ENCODE measurements at places on chromosomes 2 and 18.

DNA sequence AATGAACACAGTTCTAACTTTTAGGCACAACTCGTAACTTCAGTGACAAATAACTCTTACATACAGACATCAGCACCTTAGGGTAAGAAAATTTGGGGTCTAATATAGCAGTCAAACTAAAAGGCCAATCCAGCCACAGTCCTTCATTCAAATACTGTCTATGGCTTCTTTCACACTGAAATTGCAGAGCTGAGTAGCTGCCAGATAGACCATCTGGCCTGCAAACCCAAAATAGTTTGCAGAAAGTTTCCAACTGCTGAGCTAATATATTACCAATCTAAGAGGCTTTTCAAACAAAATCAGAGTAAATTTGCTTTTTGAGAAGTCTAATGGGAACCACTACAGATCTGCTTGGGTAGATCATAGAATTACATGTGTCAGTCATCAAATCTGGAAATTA is 183.4 kb downstream of the GALR1 start:
- no peak for DNase-seq

DNA sequence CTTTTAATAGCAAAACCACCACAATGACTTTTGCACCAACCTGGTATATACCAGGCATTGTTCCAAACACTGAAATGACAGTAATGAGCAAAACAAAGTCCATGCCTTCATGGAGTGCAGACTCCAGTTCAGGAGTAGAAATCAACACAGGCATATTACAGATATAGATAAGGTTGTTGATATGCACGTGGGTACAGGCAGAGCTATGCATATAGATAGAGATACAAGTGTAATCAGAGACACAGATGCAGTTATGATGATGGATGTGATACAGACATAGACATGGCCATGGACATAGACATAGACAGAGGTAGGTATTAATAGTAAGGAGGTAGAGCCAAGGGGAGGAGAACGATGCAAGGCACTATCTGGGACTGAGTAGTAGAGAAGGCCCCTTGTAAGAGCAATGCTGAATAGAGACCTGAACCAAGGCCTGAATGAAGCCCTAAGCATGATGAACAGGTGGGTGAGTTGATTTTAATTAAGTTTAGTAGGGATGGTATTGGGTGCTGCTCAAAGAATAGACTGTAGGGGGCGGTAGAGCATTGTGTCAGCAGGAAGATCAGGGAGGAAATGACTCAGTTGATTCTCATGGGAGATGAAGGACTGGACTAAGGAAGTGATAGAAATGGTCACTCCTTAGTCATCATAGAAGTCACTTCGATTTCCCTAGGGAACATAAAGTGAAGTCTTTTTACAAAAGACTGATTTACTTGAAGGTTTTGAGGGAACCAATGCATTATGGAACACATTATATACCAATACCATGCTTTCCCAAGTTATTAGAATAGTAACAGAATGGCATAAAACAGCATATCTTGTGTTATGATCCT is 39.4 kb downstream of the CMPK2 start:
- DNase-seq: peak; percentile 67

GRCh38 chr2:174985614-174986013 is 19.6 kb downstream of the CHN1 start:
- no peak for DNase-seq

DNA sequence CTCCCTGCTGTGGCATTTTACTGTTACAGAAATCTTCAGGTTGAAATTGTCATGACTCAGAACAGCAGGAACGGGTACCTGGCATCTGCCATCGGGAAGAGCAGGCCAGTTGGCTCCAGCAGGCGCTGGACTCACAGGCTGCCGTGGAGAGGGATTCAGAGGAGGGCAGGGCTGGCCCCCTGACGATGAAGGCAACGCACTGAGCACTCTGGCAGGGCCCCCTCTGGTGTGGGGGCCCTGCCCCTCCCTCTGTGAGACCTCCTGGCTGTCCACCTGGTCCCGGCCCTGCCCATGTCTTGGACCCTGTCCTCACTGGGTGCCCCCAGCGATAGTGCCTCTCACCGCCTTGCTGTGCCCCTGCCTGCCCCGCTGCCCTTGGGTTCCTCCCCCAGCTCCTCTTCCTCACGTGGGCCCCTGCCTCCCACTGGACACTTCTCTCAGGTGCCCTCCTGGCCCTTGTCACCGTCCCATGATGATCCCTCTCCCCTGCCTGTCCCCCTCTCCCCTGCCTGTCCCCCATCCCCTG is 23.3 kb upstream of the ALLC start:
- DNase-seq: no peak

DNA sequence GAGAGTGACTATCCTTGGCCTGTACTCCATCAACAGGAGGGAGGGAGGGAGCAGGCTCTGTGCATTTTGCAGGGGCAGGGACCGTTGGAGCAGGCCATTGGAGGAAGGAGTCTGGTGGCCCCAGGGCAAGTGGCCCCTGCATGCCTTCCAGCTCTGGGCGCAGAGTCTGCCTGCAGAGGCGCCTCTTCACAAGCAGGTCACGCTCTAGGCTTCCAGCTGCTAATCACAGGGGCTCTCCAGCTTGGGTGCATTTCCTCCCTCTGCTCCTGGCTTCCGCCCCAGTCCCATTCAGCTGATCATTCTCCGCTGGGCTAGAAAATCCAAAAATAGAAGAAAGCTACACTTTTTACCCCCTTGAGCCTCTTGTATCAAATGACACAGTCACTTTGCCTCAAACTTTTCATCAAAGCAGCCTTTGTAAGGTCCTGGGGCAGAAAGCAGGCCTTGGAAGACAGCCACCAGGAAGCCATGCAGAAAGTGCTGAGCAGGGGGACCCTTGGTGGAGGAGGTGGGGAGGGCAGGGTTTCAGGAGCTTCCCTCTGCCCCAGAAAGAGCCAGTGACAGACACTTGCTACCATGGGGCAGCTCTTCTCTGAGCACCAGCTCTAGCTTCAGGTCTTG is 11.3 kb downstream of the TMEM247 start:
- no peak for DNase-seq

DNA sequence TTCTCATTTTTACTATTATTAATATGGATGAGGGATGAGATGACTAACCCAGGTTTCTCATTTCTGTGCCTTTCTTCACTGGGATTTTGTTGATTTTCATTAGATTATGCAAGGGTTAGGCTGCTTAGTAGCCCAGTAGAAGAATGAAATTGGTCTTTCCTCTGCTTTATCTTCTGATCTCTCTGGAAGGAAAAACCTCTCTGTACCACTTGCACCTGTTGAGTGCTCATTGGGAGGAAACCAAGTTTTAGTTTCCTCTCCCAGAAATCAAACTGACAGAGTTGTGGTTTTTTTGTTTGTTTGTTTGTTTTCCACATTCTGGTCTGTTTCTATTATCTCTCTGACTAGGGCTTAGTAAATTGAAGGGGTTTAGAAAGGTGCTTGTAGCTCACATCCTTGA is 60.8 kb downstream of the KIAA1328 start:
- no peak for DNase-seq

GRCh38 chr2:62808554-62808953 is 103.0 kb downstream of the EHBP1 start:
- DNase-seq: no peak

Measured in HS-5 (cell line).